Keratinocyte (primary cell): ENCODE measurements at places on chromosomes 1 and 21. TPM values are rescaled to one million over a fixed set of nuclear protein-coding genes. Genes with fewer than 3 reads are reported as not detected.

DNA sequence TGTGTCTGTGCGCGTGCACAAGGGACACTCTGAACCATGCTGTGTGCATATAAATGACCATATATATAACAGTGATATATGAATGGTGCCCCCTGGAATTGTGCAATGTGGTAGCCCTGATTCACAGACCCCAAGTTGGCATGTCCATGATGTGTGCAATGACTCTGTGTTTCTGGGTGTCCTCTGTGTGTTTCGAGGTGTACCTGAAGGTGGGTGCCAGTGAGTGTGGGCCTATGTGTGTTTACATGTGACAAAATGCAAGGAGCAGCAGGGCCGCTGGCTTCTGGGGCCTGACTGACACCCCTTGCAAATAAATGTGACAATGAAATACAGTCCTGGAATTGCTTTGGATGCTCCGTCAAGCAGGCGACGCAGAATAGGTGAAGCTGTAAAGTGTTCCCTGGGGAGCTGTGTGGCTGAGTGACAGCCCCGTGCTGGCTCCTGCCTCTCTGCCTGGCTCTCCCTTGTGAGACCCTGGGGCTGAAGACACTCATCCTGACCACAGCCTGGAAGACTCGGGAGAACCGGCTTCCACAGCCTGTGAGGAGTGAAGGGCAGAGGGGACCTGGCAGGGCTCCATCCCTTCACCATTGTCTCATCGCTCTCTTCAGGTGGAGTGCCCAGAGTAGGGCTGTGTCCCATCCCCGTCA lies 38.2 kb upstream of the CSF3R start:
- no peak for DNase-seq

GRCh38 chr1:86739648-86740509 lies 35.5 kb downstream of the SH3GLB1 start:
- DNase-seq, result no peak

CASQ1 gene
- polyA plus RNA-seq, result not detected in 3 replicates

DNA sequence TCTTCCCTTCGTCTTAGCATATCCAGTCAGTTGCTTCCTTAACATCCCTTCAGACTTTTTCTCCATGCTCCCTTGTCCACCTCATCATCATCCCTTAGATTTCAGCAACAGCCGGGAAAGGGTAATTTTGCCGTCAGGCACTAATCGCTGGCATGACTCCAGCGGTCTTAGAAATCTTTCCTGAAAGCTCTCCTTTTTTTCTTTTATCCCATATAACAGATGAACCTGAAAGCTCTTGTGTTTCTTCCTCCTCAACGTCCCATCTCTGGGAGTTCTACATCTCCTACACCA lies 10.4 kb upstream of the BOLA1 start:
- DNase-seq, result no peak

FAM3B gene
- polyA plus RNA-seq, result not detected in 3 replicates

GRCh38 chr1:233340966-233341516 lies 13.5 kb downstream of the MAP3K21 start:
- no peak for DNase-seq

CNKSR1 gene
- 10.6 to 20.2 TPM (median 12.8 TPM) in 3 replicates for polyA plus RNA-seq

GRCh38 chr1:205287767-205288559 lies 33.6 kb downstream of the NUAK2 start:
- DNase-seq, result no peak

- DNase-seq, result no peak
Measured at GRCh38 chr1:152645146-152645545, 18.0 kb upstream of the LCE2D start.

BATF3 gene
- not detected in 3 replicates for polyA plus RNA-seq

CR1L gene
- polyA plus RNA-seq, result not detected in 3 replicates

- DNase-seq, result no peak
Measured at GRCh38 chr1:185377831-185378230, 60.8 kb upstream of the IVNS1ABP start.

GRCh38 chr1:114660238-114660637 lies 9.6 kb downstream of the DENND2C start:
- DNase-seq, result no peak

DNA sequence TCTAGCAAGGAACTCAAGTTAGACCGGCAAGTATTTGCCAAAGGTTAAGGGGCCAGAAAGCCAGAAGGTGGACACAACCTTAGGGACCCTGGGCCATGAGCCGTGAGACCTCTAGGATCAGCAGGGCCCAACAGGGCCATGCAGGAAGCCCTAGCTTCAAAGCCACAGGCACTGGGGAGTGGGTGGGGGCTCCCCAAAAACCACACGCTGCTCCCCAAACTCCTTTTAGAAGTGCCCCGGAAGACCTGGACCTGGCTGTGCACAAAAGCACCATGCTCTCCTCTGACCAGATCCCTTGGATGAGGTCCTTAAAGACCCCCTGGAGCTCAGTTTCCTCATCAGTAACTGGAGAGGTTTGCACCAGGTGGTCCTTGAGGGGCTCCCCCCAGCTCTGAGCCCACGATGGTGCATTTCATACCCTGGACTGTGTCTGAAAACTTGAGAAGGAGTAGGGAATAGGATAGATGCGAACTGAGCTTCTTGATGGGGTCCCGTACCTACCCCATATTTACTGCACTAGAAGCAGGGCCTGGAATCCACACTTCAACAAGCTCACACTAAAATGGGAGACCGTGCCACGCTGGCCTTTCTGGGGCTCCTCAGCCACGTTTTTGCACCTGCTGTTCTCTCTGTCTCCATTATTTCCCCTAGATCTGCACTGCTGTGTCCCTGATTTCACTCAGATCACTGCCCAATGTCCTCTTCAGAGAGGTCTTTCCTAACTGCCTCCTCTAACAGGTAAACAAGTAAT lies 40.6 kb upstream of the LBR start:
- DNase-seq, result no peak

- no peak for DNase-seq
Measured at GRCh38 chr1:4599521-4599920, 54.9 kb upstream of the AJAP1 start.

DNA sequence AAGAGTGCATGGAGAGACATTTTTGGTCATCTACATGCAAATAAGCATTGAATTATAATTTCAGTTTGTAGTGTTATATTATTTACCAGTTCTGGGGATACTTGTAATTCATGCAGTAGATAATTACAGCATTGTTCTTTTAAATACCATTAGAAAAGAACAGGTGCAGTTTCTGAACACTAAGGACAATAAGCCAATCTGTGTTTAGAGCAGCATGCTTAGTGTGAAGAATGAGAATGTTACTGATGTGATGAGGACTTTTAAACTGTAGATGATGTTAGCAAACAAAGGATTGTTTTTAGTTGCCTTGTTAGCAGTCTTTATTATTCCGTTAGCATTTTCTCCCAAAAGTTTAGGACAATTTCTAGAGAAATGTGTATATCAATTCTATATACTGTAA lies 348.3 kb downstream of the BRINP3 start:
- no peak for DNase-seq

- DNase-seq, result no peak
Measured at GRCh38 chr1:81733480-81733879, 67.3 kb upstream of the ADGRL2 start.

DNA sequence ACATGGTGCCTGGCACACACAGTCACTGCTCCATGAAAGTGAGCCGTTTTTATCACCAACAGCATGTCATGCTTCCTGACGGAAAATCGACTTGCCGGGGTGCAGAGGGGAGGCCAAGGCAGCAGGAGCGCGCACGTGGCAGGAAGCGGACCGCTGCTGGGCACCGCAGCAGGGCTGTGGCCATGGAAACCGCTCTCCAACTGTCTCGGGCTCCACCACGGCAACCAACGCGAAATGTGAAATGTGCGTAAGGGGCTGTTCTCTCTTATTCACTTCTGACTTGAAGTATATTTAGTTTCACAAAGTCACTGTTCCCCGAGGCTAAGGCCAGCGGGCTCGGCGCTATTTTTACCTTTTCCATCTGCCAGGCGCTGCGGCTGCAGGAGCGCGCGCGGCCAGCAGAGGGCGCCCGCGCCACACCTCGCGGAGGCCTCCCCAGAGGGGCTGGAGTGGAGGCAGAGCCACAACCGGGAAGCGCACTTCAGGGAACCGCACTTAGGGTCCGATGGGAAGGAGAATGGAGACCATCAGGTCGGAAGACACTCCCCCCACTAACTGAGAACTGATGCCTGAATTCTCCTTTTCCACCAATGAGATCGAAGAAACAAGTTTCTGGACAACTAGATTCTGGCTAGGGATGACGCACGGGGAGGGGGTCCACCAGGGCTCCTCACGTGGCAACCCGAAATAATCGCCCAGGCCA lies 19.7 kb downstream of the RCC2 start:
- DNase-seq, result no peak

- no peak for DNase-seq
Measured at GRCh38 chr1:3677484-3677883, 25.2 kb downstream of the TP73 start.

DNA sequence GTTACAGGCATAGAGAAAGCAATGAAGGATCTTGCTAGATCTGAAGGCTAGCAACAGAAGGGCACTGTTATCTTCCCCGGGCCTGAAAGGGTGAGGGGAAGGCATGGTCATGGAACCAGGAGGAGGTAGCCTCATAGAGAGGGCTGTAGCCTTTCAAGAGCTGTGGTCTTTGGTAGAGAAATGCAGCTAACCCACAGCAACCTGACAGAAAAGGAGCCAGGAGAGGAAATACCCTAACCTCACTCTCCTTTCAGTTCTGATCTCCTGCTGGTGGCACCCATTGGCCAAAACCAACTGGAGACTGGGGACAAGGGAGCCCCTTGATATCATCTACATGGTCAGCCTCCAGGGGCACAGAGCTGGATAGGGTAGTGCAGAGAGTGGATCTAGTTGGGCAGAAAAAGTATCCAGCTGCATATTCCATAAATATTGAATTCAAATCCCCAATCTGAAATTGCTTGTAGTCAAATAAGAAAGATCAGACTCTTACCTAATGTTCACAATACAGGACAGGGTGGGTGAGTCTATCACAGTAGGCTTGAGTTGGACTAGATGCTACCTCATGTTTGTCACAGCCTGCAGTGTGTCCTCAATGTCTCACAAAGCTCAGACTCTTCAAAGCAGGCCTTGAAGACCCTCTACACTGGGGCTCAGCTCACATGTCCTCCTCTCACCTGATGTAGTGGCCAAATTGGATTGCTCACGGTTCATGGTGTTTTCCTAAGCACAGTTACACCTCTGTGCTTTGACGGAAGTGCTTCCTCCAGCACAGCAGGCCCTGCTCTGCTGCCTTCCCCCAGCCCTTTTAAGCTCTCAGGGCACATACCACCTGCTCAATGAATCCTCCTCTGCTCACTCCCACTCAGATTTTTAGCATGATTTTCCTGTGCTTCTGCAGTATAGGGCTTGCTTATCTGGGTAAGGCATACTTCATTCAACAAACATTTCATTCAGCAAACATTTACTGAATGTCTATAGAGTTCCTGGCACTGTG lies 74.1 kb upstream of the JUN start:
- DNase-seq, result no peak

- DNase-seq, result no peak
Measured at GRCh38 chr1:246788895-246789338, 64.7 kb downstream of the SCCPDH start.

GRCh38 chr1:183913567-183913993 lies 108.7 kb downstream of the RGL1 start:
- no peak for DNase-seq

DNA sequence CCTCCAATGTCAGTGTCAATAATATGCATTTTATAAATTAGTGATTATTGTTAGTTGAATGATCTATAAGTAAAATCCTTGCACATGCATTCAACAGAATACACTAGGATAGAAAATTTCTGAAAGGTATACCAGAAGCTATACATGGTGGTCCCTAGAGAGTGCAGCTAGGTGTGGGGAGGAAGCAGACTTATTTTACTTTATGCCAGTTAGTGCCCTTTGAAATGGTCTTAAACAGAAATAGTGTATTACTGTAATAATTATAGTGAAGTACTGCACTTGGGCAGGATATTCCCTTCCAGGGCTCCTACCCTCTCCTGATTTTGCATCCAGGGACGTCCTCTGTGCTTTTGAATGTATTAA lies 23.2 kb upstream of the WDR26 start:
- DNase-seq, result no peak

GRCh38 chr1:19011845-19012231 lies 55.4 kb upstream of the IFFO2 start:
- no peak for DNase-seq

GRCh38 chr1:111577814-111578213 lies 41.8 kb upstream of the RAP1A start:
- no peak for DNase-seq

DNA sequence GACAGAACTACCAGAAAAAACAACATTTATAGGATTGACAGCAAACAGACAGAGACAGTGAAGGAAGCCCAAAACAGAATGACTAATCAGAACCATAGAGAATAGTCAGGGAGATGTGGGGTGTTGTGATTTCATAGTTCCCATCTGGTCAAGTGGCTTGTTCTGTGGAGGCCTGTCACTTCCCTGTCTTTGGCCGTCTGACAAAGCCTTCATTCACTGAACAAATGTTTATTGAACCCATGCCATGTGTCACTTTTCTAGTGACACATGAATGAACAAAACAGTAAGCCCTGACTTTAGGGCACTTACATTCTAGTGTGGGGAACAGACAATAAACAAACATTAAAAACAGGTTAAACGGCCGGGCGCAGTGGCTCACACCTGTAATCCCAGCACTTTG lies 3.2 kb upstream of the SRRM1 start:
- DNase-seq, result no peak

SUSD4 gene
- 1.6 to 2.0 TPM (median 1.6 TPM) in 3 replicates for polyA plus RNA-seq

DNA sequence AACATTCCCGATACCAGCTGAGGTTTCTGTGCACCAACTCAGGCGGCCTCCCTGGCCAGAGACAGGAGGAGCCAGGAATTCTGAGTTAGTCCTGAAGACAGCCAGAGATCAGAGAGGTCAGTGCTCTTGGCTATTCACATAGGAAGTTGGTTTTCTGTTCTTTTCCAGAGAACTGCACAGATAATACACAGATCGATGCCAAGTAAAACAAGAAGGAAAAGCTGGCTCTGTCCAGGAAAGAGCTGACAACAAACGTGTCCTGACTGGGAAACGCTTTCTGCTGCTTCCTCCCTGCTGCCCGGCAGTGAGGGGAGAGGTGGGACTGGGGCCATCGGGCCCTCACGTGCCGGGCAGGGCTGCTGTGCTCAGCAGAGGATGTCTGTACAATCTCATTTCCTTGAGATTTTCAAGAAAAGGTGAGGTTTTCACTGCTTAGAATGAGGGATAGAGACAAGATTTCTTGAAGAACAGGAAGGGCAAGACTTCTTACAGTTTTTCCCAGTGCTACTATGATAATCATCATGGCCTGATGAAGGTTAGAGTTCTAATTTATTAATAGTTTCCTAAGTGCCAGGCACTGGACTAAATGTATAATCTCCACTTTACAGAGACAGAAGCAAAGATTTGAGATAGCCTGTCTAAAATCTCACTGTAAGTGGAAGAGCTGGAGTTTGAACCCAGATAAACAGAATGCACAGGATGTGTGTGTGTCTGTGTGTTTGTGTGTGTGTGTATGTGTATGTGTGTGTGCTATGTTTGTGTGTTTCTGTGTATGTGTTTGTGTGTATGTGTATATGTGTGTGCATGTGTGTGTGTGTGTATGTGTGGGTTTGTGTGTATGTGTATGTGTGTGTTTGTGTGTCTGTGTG lies 211.0 kb upstream of the RAB4A start:
- no peak for DNase-seq
